Lung microvascular endothelial cell (primary cell): ENCODE measurements at places on chromosomes 7 and 10. TPM values are rescaled to one million over a fixed set of nuclear protein-coding genes. Genes with fewer than 3 reads are reported as not detected.

DNA sequence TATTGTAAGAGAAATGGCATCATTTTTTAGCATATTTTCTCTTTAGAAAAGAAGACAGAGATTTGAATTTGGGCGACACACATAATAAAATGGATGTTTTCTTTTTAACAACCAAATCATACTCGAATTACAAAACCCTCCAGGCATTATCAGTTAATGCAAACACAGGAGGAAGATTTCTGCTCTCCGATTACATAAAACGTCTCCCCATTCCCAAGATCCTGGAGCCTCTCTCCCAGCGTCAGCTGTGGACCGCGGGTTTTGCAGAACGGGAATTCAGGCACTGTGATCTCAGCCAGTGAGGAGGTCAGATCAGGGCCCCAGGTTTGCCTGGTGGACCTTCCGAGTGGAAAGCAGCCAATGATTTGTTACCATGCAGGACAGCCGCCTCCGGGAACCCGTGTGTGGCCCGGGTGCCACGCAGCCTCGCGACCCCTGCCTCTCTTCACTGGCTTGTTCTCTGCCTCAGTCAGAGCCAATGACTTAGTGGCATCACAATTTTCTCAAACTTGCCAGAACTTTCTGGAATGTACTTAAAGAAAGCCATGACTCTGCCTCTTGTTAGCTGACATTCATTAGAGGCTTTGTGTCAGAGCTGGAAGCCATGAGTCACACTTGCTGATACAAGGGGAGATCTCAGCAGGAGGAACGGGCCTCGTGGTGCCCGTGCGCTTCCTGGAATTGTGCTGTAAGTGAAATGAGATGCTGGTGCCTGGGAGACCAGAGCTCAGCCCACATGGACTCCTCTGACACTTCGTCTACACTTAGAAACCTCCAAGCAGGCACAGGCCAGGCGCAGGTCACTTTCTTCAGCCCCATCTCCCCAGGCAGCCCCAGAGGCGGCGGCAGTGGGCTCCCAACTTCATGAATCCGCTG is 246.1 kb downstream of the KLF6 start:
- peak; percentile 99 for DNase-seq

- no peak for DNase-seq
Observed at GRCh38 chr7:22859641-22860290, 37.1 kb upstream of the TOMM7 start.

Gene SORBS1
- total RNA-seq, result 1.1 and 2.8 TPM in 2 replicates

DNA sequence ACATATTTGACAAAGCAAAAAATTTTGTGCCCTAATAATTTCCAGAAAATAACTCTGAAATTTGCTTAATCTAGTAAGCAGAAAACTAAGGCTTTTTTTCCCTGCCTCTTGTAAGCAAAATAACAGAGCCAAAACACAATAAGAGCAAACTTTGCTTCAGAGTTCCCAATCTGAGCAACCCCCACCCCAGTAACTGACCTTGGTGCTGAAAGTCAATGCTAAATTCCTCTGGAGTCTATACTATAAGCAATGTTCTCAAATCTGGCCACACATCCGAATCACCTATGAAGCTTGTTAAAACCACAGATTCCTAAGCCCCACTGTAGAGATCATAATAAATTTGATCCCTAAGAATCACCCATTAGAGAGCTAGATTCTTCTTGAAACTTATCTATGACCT is 150.5 kb downstream of the ELAPOR2 start:
- DNase-seq, result no peak

DNA sequence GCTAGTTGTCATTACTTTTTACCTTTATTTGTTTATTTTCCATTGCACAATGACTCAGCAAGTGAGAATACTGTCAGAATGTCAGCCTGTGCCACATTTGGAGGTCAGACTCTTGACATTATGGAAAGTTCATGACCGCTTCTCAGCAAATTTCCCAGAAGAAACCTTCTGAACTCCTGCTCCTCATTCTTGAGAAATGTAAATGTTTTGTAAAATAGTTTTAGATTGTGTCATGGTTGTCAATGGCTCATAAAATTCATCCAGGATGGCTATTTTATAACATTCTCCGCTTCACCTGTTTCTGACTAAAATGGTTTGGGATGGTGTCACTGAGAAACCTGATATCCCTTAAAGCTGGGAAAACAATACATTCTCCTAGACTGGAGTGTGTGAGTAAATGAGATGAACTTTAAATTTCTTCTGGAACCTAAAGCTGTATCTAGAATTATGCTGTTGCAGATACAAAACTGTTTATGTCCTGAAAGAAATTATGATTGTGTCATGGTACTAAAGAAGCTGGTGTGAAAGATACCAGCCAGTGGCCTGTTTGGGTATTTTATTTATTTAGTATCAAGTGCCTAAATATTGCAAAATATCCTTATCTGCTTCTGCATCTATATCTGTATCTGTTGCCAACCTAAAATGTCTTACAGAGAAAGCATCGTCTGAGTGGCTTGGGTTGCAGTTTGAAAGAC is 671.7 kb downstream of the GATA3 start:
- DNase-seq, result no peak

GRCh38 chr10:66627156-66627555 is 298.7 kb upstream of the LRRTM3 start:
- DNase-seq, result no peak

DNA sequence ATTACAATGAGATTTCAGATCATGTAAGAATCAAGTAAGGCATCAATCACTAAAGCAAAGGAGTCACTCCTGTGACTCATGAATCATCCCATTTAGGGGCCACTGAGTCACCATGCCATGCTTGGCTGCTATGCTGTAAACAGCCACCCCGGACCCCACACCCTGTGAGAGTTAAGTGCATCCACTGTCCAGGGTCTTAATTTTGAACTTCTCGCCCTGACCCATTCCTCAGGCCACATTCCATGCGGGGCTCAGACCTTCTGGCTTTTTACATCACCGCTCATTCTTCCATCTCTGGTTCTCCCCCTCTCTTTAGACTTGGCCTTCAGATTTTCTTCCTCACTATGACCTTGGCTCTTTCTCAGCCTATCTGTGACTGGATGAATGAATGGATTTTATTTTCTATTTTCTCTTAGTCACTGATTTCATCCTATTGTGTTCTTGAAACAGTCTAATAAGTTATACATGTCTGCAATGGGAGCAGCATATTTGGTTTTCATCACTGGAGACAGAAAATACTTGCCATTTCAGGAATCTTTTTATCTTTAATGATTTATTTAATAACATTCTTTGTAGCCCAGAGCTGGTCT is 239.6 kb downstream of the SKIDA1 start:
- no peak for DNase-seq

Gene SCIN
- total RNA-seq, result not detected in 2 replicates

GRCh38 chr7:155604504-155604997 is 39.9 kb upstream of the RBM33 start:
- DNase-seq, result no peak

DNA sequence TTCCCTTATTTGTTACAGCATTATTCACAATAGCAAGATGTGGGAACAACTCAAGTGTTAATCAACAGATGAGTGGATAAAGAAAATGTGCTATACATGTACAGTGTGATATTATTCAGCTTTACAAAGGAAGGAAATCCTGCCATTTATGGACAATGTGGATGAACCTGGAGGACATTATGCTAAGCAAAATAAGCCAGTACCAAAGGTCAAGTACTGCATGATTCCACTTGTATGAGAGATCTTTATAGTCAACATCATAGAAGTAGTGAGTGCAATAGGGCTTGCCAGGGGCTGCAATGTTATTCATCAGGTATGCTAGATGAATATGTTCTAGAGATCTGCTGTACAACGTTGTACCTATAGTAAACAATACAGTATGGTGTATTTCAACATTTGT is 138.5 kb upstream of the AGR3 start:
- DNase-seq, result peak; percentile 73

- no peak for DNase-seq
Observed at GRCh38 chr7:103343332-103343731, 1.2 kb downstream of the DNAJC2 start.

DNA sequence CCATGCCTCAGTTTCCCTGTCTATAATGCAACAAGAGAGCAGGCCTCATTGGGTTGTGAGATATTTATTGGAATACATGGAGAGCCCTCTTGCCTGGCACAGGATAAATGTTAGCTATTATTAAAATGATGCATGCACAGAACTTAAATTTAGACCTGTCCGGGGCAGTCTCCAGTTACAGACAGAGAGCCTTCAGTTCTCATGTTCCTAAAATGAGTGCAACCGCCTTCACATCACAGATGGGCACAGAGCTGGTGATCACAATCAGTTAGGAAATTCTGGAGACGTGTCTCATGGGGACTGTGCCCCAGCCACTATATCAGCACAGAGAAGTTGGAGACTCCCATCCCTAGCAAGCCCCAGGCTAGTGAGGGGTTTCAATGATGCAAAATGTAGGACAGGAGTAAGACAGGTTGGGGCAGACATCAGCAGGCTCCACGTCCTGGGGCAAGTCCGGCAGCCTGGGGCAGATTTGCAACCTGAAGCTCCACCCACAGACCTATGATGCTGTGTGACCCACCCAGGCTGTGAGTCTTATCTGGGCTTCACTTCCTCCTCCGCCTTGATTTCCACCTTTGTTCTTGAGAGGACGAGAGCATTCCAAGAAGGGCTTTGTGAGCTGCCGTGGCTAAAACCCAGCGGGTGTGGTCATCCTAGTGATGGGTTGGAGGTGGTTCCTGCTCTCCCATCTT is 49.4 kb downstream of the CXCL12 start:
- DNase-seq, result no peak

DNA sequence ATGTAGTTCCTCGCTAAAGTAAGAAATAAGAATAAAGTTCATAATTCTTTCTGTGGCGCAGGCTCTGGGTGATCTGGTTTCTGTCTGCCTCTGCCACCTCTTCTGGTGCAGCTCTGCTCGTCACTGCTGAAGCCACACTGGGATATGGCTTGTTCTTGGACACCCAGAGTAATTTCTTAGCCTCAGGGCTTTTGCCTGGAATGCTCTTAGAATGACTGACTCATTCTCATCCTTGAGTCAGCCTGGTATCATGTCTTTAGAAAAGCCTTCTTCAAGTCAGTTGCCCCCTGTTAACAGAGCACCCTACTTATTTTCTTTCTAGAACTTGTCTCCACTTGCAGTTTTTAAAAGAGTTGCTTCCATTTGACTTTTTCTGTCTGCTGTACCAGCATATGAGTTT is 2.0 kb downstream of the ZSCAN25 start:
- no peak for DNase-seq

Gene ABCB1
- 0.20 and 1.3 TPM in 2 replicates for total RNA-seq

Gene HSPB1
- total RNA-seq, result 78.5 and 125 TPM in 2 replicates

DNA sequence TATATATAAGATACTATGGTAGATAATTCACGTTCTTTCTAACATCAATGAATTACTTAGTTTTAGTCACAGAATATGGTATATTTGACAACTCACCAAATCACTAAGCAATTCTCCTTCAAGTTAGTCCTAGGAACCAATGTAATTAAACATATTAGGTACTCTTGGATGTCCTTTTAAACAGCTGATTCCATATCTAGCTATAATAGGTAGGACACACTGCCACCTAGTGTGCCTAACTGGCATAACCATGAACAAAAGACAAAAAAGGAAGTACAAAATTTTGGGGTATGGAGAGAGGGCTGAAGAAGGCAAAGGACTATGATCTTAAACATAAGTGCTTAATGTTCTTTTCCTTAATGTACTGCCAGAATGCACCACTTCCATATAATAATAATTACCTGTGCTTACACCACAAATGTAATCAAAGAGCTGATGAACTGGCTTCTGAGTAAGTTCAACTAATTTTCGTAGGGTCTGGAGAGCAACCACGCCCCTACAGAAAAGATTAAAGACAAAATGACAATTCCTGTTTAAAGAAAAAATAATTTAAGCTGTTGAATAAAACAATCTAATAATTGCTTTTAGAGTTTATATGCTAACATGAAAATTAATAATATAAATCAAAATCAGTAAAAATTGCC is 28.7 kb downstream of the PNPLA8 start:
- peak; percentile 66 for DNase-seq

GRCh38 chr10:42477170-42477569 is 161.2 kb downstream of the ZNF33B start:
- no peak for DNase-seq

- DNase-seq, result peak; percentile 48
Observed at GRCh38 chr10:4343091-4343490, 482.9 kb upstream of the AKR1E2 start.

- DNase-seq, result no peak
Observed at GRCh38 chr10:64537928-64538327, 1016.7 kb downstream of the REEP3 start.
